ENCODE measurements at places on chromosomes 2 and 18.

- peak; percentile 22 for DNase-seq
Observed at GRCh38 chr18:55577812-55578539, 10.0 kb downstream of the TCF4 start.

- DNase-seq = no peak
Observed at GRCh38 chr2:105038383-105039061, 653 bp downstream of the MRPS9 start.

DNA sequence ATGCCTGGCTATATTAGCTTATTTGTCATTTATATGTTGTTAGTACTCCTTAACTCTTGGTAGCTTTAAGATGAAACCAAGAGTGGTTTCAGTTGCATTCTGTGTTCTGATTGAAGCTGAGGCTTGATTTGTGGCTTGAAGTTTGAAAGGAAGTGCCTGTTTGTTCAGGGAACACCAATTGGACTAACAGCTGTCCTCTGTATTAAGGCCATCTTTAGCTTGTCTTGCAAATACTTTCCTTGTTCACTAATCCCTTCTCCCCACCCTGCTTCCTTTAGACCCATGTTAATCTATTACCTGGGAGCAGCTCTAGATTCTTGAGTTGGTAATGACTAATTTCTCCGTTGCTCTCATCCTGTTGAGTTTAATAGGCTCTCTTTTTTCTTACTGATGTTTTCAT is 13.4 kb downstream of the ITGA6 start:
- DNase-seq = no peak

DNA sequence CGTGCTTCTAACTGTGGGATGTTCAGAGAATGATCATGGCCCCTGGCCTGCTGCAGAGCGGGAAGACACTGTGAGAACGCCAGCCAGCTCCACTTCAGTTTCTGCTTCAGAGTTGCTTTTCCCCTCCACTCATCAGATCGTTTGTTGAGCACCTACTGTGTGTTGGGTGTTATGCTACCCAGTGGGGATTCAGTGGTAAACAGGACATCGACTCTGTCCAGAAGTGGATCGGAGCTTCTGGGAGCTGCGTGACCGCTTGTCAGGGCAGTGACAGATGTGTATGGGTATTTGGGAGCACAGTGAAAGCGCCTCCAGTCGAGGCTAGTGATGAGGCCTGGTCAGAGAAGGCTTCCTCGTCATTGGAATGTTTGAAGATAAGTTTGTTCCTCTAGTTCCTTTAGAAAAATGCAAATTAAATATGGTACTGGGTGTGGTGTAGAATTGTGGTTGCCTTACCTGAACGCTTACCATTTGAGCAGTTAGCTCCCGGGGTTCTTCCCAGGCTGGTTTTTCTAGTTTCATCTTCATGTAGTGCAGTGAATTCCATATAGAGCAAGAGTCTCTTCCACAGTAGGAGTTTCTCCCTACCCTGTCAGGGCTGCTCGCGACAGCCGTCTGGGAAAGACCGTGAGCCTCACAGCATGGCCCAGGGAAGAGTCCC is 2.8 kb downstream of the RAB12 start:
- DNase-seq = no peak

DNA sequence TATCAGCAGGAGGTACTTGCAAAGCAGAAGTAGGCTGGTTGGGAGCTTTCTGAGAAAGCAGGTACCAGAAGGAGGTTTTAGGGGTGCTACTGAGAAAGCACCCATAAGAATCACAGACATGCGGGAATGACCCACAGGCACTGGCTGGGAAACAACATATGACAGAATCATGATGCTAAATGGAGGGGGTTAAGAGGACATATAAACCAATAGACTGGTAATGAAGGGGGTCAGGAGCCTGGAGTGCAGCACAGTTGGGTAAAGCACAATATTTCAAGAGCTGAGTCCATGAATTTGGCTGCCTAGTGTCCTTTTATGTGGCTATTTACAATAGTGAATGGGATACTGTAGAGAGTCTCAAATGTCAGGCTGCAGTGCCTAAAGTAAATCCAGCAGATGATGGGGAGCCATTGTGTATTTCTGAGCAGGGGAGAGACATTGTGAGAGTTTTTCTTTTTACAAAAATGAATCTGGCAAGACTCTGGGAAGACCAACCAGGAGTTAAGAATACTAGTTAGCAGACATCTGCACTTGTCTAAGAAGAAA is 27.6 kb upstream of the GMCL1 start:
- no peak for DNase-seq

GRCh38 chr2:235968155-235968554 is 200.0 kb downstream of the GBX2 start:
- no peak for DNase-seq

DNA sequence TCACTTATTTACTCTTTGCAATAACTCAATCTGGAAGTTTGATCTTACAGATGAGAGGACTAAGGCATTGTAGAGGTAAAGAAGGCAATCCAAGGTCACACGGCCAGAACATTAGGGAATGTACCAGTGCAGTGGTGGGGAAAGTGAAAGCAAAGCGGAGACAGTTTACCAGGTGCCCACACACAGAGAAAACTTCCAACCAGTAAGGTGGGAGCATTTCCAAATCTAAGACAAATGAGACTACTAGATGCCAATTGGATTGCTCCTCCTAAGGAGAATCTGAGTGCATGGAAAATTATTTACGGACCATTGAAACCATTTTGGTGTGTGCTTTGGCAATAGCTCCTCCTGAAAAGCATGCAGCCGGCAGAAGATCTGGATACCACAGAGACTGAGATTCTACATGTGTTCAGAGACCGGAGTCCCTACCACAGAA is 34.9 kb downstream of the SLC20A1 start:
- DNase-seq = no peak

GRCh38 chr18:36719630-36720029 is 109.2 kb downstream of the TPGS2 start:
- DNase-seq = no peak

DNA sequence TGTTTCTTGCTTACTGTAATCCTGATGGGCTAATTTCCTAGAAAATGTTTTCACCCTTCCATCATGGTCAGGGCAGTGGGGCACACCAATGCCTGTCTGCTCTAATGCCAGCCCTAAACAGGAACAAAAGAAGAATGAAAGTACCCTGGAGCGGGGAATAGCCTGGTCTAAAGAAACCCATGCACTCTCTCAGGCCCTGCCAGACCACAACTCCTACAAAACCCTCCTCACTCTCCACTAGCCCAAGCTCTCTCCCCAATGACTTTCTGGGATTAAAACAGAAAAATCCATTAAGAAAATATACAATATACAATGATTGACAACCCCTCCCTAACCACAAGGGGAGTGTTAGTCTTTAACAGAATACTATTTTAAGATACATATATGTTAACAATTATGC is 67.6 kb downstream of the AAK1 start:
- DNase-seq = no peak

GRCh38 chr2:42424033-42424432 is 63.0 kb upstream of the COX7A2L start:
- peak; percentile 67 for DNase-seq

GRCh38 chr2:113083296-113083695 is 15.5 kb downstream of the IL1F10 start:
- no peak for DNase-seq

GRCh38 chr2:149394864-149395263 is 64.5 kb downstream of the LYPD6 start:
- DNase-seq = peak; percentile 51

- no peak for DNase-seq
Observed at GRCh38 chr18:35939138-35939537, 33.3 kb upstream of the RMP24 start.

DNA sequence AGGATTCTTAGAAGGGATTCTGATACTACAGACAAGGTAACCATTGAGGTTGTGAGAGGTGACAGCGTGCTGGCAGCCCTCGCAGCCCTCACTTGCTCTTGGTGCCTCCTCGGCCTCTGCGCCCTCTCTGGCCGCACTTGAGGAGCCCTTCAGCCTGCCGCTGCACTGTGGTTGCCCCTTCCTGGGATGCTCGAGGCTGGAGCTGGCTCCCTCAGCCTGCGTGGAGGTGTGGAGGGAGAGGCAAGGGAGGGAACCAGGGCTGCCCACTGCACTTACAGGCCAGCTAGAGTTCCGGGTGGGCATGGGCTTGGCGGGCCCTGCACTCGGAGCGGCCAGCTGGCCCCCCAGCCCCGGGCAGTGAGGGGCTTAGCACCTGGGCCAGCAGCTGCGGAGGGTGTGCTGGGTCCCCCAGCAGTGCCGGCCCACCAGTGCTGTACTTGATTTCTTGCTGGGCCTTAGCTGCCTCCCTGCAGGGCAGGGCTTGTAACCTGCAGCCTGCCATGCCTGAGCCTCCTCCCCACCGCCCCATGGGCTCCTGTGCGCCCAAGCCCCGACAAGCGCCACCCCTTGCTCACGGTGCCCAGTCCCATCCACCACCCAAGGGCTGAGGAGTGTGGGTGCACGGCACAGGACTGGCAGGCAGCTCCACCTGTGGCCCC is 23.9 kb upstream of the RIT2 start:
- no peak for DNase-seq

- DNase-seq = peak; percentile 4
Observed at GRCh38 chr2:33645861-33646260, 46.8 kb upstream of the FAM98A start.

- DNase-seq = no peak
Observed at GRCh38 chr18:40852406-40852805, 1102.6 kb upstream of the PIK3C3 start.

- no peak for DNase-seq
Observed at GRCh38 chr18:40120796-40121391, 1834.1 kb upstream of the PIK3C3 start.

GRCh38 chr18:9738266-9738969 is 30.3 kb downstream of the RAB31 start:
- no peak for DNase-seq

DNA sequence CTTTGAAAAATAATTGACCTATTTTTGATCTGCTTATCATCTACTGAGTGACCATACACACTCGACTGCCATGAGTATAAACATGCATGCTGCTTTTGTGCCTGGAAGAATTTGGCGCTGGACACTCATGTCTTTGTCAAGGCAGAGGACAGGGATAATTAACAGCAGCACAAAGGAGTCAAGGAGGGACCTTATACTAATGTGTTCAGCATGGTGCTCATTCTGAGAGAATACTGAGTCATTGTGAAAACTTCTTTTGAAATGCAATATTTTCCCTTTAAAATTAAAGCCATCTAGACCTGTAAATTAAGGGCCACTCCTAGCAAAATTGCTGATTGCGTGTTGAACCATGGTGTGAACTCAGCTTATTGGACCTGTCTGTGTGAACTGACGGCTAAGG is 116.3 kb downstream of the ZNF532 start:
- no peak for DNase-seq

DNA sequence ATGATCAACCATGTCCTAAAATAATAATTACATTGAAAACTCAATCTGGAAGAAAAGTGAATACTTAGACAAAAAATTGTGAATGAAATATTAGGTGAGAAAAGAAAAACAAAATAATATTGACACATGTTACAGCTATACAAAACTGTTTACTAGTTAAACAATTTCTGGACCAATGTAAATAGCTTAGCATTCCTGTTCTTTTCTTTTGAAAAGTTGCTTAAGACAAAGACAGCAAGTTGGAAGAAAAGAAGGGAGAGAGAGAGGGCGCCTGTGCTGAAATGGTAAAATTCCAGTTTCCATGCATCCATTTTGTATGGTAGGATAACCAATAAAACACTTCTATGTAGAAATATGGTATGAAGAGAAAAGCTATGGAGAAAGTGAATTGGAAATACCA is 94.1 kb upstream of the RFX8 start:
- DNase-seq = no peak

DNA sequence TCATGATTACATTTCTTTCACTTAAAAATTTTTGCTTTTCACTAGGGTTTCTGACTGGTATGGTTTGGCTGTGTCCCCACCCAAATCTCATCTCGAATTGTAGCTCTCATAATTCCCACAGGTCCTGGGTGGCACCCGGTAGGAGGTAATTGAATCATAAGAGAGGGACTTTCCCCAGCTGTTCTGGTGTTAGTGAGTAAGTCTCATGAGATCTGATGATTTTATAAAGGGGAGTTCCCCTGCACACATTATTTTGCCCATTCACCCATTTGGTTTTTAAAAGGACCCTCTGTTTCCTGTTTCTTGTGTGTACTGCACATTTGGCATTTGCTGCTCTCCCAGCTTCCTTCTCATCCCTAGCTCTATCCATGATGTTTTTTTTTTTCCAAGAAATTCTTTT is 27.8 kb upstream of the NETO1 start:
- DNase-seq = no peak

DNA sequence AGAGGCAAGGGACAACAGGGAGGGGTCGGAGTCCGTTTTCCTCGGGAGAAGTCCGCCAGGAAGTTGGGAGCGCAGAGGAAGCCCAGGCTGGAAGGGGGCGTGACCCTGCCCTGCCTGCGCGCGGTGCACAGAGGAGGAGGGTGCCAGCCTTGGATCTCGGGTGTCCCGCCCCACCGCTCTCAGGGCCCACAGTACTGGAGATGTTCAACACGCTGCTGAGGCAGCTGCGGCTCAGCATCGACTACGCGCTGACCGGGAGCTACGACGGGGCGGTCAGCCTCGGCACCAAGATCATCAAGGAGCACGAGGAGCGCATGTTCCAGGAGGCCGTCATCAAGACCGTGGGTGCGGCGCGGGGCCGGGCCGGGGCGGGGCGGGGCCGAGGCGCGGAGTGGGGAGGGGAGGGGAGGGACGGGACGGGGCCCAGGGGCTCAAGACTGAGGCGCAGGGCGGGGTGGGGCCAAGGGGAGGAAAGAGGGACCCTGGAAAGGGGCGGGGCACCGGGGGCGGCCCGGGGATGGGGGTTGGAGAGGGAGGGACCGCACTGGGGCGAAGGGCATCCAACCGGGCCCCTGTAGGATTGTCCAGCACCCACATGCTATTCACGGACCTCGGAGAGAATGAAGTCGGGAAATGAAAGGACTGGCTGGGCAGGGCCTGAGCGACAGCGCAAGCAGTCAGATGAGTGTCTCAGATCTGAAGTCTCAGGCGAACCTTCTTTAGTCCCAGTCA is 36.6 kb downstream of the POMC start:
- no peak for DNase-seq

GRCh38 chr2:241138471-241138870 is 10.8 kb downstream of the PASK start:
- DNase-seq = no peak

- DNase-seq = peak; percentile 22
Observed at GRCh38 chr2:113910110-113910717, 20.3 kb downstream of the ACTR3 start.

DNA sequence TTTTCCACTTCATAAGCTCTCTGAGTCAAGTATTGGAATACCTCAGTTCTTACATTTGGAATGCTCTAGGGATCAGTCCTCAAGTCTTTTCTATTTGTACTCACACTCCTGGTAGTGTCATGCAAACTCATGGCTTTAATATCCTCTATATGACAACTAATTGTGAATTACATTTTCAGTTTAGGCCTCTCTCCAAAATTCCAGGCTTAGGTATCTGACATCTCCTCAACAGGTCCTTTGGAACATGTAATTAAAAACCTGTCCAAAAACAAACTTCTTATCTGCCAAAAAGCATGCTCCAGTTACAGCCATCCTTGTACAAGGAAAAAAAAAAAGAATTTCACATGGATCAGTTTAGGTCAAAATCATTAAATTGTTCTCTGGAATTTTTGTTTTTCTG is 1336.2 kb upstream of the NRXN1 start:
- no peak for DNase-seq

DNA sequence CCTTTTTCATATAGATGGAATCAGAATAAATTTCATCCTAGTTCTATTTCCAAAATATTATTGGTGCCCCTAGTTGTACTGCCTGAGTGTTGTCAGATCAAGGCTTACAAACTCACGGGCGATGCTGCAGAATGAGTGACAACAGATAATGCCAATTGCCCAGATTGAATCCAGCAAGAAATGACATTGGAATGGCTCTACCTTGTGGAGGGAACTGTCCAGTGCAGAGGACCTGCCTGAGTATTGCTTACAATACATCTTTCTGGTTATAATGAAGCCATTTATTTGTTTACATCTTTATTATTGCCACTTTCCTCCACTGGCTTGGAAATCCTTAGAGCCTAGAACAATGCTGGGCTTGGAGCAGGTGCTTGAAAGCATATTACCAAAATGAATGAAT is 7.8 kb upstream of the IL1R2 start:
- DNase-seq = no peak
